ENCODE measurements at places on chromosomes 2 and 18.

GRCh38 chr18:79884963-79885728, 66.3 kb downstream of the SLC66A2 start:
- DNase-seq = no peak

DNA sequence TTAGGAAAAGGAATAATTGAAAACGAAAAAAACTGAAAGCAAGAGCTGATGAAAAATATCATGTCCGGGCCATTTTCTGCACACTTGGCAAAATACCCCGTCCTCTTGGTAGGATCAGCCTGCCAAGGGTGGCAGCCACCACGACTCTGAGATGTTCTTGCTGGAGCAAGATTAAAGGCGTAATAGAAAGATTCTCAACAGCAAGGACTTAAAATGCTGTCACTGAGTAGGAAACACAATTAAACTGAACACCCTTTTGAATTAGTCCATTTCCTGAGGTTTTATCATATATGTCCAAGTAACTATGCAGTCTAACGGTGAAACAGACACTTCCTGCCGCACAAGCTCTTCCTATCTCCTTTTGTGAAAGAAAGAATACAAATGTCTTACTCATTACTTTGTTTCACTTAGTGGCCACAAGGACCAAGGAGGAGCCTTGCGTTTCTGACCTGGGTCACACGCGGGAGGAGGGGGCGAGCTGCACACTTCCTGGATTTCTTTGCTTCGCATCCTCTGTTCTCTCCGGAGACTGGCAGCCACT, 222.7 kb downstream of the PIEZO2 start:
- DNase-seq = no peak

DNA sequence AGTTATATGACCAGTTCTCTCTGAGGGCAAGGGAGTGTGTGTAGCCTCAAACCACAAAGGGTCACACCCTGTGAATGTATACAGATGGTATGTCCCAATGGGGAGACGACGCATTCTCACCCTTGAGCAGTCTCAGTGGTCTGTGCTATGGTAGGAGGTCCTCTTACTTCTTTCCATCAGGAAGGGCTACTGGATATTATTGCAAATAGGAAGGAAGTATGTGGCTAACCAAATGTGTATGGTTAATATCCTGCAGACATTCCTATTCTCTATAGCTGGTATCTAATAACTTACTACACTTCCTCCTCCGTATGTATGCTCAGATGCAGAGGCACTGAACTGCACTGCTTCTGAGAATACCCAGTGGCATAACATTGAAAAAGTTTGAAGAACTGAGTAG, 306.7 kb upstream of the CCDC68 start:
- no peak for DNase-seq

DNA sequence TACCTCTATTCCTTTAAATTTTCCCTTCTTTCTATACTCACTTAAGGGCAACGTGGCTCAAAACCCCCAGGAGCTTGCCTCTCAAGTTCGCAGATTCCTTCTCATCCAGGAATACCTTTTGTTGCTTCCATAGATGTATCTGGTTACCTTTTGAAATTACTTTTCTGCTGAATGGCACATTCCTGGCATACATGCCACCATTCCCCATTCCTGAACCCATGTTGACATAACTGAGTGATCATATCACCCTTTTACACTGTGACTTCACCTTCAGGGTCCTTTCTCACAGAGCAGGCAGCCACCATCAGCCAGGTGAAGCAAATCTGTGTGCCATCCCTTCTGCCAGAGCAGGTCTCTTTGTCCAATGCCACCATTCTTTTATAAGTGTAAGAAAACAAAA, 615.8 kb downstream of the ARHGAP15 start:
- DNase-seq = no peak

DNA sequence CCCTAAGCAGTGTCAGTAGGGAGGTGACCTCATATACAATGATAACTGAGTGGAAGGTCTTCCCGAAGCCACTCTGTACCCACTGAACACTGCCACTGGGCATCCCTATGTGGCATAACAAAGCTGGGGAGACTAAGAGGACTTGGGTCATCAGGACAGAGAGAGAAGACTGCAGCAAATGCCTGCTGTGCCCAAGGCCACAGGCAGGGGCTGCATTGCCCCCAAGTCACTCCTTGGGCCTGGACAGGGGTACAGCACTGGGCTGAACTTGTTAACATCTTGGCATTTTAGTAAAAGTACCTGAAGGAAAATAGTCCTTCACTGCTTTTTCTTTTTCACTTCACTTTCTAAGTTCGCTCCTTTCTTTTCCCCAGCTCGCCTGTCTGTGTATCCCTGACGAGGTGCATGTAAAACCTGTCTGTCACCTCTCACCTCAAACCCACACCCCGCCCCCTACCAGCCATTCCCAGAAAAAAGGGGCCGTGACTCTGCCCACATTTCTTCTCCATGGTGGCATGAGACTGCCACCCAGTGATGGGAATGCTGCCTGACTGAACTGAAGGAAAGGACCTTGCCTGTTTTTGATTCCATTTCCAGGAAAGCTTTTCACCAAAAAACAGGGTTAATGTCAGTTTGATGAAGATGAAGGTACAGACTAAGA, 62.9 kb downstream of the MTHFD2 start:
- DNase-seq = no peak

DNA sequence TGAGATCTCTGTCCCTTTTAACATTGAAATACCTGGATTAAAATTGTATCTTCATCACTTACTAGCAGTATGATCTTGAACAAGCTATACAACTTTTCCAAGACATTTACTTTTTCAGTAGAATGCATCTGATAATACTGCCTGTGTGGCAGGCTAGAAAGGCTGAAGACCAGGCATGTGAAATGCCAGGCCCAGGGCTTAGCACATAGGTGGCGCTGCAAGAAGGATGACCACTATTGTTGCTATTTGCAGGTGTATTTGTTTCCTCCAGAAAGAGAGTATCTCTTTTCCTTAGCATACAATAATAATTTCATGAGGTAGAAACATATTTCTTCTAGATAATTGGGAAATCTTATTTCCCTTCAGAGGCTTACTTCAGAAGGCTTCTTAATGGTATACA, 331.3 kb downstream of the THSD7B start:
- no peak for DNase-seq
